Amygdala (tissue), 56 donors: ENCODE measurements at places on chromosomes 4 and X.

- DNase-seq, result no peak
These were observed 24.0 kb upstream of the DDX53 start for GRCh38 chrX:22975786-22976185.

DNA sequence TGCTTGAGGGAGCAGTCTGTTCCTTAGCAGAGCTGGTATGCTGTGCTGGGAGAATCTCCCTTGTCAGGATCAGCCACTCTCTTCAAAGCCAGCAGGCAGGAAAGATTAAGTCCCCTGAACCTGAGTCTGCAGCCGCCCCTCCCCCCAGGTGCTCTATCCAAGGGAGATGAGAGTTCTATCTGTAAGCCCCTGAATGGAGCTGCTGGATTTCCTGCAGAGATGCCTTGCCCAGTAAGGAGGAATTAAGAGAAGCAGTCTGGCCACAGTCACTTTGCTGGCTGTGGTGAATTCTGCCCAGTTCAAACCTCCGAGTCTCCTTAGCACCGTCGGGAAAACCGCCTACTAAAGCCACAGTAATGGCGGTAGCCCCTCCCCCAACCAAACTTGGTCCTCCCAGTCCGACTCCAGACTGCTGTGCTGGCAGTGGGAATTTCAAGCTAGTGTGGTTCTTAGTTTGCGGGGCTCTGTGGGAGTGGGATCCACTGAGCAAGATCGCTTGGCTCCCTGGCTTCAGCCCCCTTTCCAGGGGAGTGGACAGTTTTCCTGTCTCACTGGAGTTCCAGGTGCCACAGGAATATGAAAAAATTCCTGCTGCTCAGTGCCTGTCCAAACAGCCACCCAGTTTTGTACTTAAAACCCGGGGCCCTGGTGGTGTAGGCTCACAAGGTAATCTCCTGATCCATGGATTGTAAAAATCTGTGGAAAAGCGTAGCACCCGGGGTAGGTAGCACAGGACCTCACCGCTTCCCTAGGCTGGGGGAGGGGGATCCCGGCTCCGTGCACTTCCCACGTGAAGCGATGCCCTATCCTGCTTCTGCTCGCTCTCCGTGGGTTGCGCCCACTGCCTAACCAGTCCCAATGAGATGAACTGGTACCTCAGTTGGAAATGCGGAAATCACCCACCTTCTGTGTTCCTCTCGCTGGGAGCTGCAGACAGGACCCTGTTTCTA lies 38.0 kb downstream of the RAB28 start:
- no peak for DNase-seq

DNA sequence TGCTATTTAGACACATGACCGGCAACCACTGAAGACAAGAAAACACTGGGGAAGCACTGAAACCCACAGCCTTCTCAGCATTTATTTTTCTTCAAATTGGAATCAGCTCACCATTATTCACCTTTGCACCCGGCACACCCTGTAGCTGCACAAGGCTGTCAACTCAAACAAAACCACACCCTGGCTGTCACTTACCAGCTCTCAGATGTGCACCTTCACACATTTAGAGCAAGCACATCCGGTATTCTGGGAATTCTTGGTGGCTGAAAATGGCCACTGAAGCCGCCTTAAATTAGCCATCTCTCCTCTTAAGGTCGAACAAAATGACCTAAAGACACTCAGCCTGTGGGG lies 5.9 kb downstream of the ZFYVE28 start:
- DNase-seq, result no peak

DNA sequence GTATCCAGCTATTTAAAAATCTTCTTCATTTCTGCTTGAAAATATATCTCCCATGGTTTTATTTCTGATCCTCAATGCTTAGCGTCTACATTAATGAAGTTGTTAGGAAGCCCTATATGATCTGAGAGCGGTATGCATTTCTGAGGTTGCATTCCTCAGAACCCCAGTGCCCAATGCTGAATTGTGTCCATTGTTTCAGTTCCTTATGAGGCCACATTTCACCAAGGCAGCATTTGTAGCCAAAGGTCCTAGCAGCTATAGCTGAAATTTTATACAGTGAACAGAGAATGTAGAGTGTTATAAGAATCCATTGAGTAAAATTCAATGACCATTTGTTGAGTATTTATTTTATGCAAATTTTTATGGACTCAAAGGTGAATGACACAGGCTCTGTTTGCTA lies 209.5 kb downstream of the PCDH7 start:
- no peak for DNase-seq

DNA sequence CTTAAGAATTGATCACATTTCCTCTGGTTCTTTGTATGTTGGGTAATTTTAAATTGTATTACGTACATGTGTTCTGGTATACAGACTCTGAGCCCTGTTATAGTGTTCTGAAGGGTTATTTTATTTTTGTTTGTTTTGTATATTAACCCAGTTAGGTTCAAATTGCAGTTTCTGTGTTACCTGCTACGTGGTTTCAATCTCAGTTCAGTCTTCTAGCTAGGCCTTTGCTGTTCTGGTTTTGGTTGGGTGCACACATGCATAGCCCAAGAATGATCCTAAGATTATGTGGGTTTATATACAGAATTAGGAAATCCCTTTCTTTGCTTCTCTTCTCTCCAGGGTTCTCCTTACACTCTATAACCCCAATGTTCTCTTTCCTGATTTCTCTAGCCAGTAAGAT lies 161.0 kb downstream of the PPP1R2C start:
- DNase-seq, result no peak

DNA sequence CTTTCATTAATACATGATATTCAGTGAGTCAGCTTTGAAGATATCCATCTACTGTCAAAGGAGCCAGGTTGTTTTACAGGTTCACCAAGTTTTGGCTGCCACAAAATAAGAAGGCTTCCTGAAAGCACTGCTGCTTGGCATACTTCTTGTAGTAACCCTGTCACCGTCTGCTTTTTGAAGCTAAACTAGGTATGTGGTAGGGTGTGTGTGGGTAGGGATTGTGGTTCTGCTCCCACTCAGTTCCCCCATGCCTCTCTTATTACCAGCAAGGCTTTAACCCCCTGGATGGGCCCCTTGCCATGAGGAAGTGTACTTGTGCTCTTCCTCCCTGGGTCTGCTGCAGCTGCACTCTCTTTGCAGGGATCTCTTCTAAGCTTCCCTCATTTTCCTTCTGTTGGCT lies 191.2 kb downstream of the BANK1 start:
- DNase-seq, result no peak

DNA sequence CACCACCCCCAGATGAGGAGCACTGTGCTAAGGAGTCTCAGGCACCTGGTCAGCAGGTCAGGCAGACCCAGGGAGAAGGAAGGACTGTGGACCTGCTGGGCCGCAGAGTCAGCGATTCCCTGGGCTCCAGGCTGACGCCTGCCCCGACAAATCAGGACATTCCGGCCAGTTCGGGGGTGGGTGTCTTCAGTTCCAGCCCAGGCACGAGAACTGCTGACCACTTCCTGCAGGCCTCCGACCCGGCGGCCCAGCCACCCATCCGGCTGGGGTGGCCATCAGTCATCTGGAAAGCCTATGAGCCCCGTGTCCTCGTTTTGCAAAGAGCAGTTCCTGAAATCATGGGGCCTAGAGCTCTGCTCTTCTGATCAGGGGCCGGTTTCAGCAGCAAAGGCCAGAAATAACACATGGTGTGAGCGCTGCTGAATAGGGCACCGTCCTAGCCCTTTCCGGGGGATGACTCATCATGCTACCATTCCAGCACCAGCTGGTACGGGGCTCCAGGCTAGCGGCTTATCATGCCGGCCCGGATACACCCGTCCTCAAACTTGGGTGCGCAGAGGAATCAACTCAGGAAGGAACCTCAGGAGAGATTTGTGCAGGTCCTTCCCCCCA lies 7.8 kb upstream of the SH3TC1 start:
- peak; percentile 34 for DNase-seq

GRCh38 chrX:68913249-68913547 lies 84.4 kb downstream of the EFNB1 start:
- DNase-seq, result no peak

DNA sequence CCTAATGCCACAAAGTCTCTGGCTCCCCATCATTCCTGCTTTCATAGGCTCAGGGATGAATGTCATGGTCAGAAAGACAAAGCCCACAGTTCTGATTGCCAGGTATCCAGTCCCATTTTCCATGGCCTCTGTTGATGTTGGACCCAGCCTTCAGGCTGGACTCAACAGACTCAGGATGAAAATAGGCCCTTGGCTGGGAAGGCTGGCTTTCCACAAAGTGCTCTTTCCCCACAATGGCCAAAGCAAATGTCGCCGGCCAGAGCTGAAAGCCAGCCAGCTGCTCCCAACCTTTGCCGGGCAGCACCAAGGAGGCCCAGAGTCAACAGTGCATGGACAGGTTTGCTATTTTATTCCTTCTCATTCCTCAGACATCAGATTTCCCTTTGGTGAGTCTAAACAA lies 430.1 kb upstream of the FGF16 start:
- DNase-seq, result no peak

GRCh38 chr4:168833881-168834280 lies 176.2 kb downstream of the CBR4 start:
- no peak for DNase-seq

DNA sequence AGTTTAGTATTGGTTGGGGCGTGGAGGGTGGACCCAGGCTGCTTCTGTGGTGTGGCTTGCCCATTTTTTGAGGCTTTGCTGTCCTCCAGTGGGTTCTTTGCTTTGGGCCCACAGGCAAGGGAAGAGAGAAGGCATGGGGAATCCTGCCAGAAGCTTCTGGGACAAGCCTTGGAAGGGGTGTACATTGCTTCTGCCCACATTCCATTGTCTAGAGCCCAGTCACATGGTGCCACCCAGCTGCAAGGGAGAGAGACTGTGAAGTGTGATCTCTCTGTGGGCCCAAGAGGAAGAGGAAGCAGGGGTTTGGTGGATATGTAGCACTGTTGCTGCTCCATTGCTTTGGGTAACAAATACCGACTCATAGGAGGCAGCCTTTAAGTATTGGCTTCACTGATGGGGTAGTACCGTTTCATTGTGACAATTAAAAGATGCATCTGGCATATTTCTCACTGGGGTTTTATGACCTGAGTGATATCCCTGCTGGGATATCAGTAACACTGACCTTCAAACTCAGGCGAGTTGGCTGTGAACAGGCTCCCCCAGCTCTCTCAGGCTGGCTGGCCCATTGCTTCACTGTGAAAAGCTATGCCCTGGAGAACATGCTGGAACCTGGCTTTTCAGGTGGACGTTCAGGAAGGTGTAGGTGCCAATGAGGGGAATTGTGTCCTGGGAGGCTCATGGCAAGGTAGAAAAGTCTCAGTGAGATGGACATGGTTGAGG lies 85.9 kb downstream of the CLDN34 start:
- peak; percentile 62 for DNase-seq

GRCh38 chr4:11404431-11404830 lies 24.3 kb downstream of the HS3ST1 start:
- DNase-seq, result no peak

GRCh38 chr4:94856030-94856429 lies 98.3 kb downstream of the BMPR1B start:
- no peak for DNase-seq

DNA sequence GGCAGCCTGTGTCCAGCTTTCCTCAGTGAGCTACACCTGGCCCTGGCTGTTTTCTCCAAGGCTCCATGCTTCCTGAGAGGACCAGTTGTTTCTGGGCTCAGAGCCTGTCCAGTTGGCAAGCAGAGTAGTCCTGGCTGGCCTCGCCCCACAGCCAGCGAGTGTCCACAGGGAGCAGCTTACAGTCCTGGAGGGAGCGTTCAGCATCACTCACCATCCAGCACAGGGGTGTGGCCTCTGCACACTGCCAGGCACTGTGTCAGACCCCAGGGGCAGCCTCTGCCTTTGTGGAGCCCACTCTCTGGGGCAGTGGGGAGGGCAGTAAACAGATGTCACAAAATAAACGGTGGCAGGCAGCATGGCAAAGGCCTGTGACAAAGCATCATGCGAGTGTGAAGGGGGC lies 23.9 kb downstream of the EVC start:
- DNase-seq, result no peak

DNA sequence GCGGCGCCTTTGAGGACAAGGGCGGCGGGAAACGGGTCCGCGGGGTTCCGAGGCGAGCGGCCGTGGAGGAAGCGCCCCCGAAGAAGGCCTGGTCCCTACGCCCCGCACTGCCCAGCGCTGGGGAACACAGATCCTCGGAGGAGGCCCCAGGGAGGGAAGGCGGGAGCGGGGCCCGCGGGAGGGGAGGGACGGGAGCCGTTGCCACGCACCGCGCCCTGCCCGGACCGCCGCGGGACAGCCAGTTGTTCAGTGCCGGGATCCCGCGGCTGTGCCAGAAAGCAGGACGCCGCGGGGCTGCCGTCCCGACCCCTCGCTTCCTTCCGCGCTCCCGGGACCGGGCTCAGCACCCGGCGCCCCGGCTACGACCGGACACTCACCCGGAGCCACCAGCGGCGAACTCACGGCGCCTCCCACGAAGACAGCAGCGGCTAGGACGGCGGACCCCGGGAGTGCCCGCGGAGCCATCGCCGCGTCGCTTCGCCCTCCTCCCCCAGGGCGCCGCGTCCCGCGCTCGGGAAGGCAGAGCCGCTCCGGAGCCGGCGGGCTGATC lies 278 bp downstream of the RELL1 start:
- DNase-seq, result no peak

GRCh38 chrX:125132274-125132673 lies 187.4 kb upstream of the TEX13C start:
- DNase-seq, result no peak

GRCh38 chr4:164952551-164952950 lies 24.9 kb downstream of the TRIM61 start:
- no peak for DNase-seq

GRCh38 chrX:50877310-50877709 lies 33.2 kb upstream of the BMP15 start:
- DNase-seq, result no peak

DNA sequence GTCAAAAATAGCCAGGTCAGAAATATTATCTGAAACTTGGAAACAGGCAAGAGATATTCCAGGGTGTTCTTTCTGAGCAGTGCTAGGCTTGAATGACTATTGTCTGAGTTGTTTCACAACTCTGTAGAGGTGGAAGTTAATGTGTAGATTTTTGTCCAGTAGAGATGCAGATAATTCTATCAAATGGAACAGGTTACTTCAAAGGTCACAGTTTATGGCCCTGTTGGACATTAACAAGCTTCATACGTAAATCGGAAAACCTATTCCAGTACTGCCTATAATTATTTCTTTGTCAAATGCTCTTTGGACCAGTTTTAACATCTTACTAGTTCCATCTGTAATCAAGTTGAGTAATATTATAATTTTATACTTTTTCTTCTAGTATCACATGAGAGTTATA lies 1639.4 kb upstream of the TENM3 start:
- no peak for DNase-seq

DNA sequence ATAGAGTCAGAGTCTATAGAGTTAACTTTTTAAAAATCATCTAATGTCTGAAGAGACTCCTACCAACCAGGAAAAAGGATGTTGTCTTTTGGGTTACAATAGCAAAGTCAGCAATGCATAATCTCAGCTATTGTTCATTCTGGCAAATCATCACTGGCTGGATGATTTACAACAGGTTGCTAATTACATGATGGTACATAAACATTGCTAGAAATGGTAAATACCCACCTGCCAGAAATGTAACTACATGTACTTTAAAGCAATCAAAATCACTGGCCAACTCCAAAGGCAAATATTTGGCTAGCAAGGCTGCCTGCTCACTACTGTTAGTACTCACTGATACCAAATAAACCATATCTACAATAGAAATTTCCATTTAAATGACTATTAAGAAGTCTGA lies 91.1 kb downstream of the PPP3CA start:
- no peak for DNase-seq

GRCh38 chr4:161704040-161704439 lies 459.8 kb downstream of the FSTL5 start:
- DNase-seq, result no peak
